ENCODE measurements at places on chromosomes 6 and 20. TPM values are rescaled to one million over a fixed set of nuclear protein-coding genes. Genes with fewer than 3 reads are reported as not detected.

FOXQ1 gene
- total RNA-seq, result not detected

- DNase-seq, result no peak
Observed at GRCh38 chr6:84788689-84789088, 24.3 kb upstream of the TBX18 start.

GRCh38 chr6:69866351-69866769, at the start of gene COL19A1:
Gene COL19A1, plus strand, starts transcription at chr6:69866556. Its CDS starts 13,012 bp downstream, at chr6:69879568.
- DNase-seq, result peak; percentile 40

GRCh38 chr6:156994215-156995076, 217.3 kb downstream of the ARID1B start:
- DNase-seq, result no peak

ZBTB46 gene
- total RNA-seq, result 4.6 TPM

GRCh38 chr6:147942363-147942762, 400.3 kb upstream of the SASH1 start:
- DNase-seq, result no peak

- no peak for DNase-seq
Observed at GRCh38 chr6:85390105-85390728, 59.7 kb upstream of the NT5E start.

GRCh38 chr20:50929299-50930138, 1.7 kb downstream of the ADNP start:
- DNase-seq, result peak; percentile 97

DNA sequence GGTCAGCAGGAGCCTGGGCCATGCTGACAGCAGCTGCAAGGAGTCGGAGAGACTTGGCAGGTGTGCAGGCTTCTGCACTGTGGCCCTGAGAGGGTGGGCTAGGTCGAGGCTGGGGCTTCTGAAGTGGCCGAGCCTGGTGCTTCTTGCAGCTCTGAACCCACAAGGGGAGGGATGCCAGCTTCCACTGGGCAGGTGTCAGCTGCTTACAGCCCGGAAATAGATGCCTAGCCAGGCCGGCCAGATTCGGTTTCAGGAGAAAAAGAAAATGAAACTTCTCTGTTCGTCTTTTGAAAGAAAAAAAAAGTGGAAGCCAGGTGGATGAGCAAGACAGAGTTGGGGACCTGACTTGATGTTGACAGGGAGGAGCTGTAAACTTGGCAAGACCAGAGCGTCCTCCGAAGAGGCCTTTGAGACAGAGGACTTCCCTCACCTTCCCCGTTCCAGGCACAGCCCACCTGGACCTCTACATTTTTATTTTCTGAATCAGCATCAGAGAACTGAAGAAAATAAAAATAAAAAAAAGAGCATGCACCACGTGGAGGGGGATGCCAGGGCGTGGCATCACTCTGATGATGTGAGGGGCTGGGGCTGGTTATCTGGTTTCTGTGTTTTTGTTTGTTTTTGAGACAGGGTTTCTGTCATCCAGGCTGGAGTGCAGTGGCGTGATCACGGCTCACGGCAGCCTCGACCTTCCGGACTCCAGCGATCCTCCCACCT, at the start of gene ZBP1:
ZBP1 (minus strand) TSS at position 153 of the 717 bp plus-strand sequence; CDS start at position 22, 131 bp downstream.
- DNase-seq, result peak; percentile 76

DNA sequence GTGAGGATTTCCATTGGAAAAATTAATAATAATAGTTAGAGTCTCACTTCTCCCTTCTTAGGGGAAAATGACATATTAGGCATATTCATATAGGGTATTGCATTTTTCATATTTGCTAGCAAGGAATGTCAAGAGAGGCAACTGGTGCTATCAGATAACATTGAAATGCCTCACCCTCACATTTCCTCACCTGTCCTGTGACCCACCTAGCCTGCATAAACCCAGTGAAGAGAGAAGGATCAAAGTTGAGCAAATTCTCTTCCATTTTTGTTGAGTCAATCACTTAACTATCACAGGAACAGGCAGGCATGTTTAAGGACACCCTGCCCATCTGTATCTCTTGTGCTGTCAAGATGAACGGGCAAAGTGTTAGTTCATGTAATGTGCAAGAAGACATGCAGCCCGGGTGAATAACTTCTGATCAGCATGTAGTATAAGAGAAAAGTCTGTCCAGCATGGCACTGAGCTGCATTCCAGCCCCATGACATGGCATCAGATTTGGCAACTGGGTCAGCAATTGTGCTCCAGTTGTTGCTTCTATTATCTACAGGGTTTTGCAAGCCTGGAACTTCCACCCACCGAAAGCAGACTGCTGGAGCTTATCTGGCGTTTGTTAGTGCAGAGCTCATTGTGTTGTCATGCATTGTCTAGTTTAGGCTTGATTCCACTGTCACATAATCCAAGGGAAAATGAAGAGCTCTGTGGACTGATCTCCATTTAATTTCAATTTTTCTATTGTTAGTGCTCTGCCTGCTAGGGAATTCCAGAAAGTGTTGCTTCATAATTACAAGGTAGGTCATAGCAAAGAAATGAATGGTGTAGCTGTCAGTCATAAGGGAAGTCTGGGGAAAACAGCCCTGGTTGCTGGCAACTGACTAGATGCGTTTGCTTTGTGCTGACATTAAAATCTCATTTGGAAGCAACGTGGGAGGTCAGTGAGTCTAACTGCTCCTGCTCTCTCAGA, 138.4 kb upstream of the TNFAIP3 start:
- no peak for DNase-seq

ZNF391 gene
- total RNA-seq, result 3.2 TPM

ZFP57 gene
- total RNA-seq, result not detected

DNA sequence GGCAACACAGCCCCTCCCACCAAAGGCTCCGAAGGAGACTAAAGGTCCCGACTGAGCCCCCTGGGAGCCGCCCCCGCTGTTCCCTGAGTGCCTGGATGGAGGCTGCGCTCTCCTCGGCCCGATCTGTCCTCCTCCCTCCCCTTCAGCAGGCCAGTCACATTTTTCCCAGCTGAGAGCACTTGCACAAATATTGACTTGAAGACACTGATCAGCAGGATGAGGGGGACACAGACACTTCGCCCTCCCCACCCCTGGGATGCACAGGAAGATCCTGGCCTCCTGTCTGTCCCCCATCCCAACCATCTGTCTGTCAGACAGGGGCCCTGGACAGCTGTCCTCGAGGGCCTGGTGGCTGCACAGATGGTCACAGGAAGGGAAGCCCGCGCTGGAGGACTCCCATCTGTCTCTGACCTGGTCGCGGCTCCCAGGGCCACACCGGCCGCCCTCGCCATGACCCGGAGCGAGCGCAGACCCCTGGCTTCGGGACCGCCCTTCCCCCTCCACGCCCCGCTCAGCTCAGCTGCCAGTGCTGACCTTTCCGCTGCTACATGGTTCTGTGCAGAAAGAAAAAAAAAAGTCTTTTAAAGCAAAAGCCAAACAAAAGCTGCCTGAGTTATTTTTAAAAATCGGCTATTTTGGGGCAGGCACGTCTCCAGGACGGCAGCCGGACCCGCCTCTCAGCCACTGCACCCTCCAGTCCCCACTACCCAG, 11.1 kb downstream of the LAMA5 start:
- no peak for DNase-seq

DNA sequence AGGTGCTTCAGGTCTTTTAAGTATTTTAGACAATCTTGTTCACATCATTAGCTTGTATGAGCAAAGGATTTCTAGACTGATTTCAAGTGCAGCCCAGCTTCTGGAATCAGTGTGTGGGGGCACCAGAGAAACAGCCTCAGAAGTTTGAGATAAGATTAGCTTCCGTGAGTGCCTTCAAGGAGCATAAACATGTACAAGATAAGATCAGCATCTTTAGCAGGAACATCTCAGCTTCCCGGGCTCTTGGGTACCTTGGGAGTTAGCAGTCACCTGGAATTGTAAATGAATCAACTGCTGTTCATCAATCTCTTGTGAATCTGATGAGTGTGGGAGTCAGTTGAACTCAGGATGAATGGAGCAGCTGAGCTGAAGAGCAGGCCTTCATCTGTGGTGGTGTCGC, 12.0 kb upstream of the CITED2 start:
- no peak for DNase-seq

DNA sequence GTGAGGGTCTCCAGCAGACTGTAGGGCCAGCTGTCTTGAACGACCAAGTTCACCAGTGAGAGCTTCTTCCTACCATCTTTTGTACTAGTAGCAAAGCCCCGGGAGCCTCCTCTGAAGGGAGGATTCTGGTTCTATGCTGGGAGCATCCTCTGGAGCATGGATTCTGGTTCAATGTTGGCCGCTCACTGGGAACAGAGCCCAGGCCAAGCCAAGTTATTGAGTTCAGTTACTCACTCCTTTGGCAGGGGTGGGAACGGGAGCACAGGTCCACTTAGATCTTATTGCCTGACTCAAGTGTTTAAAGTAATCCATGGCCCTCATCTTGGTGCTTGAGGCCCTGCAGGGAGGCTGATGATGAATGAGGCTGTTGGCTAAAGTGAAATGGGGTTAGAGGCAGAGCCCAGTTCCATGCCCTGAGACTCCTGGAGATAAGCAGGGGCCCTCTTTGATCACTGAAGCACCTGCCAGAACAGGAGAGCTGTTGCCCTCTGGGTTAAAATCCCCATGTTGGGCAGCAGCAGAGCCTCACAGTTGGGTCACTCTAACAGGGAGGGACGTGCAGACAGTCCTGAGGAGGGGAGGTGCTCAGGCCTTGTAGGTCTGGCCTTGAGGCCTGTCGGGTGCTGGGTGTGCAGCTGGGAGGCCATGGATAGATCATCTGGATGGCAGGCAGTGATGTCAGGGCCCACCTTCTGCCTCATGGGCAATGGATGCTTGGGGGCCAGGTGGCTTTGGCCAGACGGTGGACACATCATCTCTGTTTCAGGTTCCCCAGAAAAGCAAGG, 98.3 kb upstream of the SYNDIG1 start:
- no peak for DNase-seq

MOCS1 gene
- 0.51 TPM for total RNA-seq

DNA sequence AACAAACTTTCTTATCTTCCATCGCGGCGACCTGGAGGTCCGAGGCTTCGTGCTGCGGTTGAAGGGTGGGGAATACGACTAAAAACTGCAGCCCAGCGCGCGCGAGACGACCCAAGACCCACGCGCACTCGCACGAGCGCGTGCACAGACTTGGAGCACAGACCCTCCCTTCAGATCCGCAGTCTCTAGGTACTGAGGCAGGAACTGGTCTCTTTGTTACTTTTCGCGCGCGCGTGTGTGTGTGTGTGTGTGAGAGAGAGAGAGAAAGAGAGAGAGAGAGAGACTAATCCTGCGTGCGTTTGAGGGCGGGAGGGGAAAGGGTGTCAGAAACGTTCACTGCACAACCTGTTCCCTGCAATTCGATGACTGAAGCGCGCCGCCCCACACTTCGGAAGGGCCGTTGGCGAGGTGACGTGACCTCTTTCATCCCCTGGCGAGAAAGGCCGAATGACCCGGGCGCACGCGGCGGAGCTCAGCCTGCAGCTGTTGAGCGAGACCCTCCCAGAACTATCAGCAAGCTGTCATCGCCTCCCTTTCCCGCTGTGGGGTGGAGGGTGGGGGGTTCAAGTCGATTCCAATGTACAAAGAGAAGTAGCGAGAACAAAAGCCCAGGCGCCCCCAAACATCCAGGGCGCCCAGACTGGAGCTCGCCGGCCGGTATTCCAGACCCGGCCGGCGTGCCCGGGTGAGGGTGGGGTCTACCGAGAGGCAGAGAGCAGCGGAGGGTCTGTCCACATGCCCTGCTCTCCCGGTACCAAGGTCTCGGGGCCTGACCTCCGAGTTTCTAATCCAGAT, 1.5 kb upstream of the TUBB2B start:
- peak; percentile 61 for DNase-seq

- no peak for DNase-seq
Observed at GRCh38 chr6:136524339-136524935, 25.8 kb downstream of the MAP7 start.

GRCh38 chr6:14881398-14881797, 364.5 kb upstream of the JARID2 start:
- no peak for DNase-seq

GRCh38 chr6:125013938-125014660, 51.9 kb downstream of the RNF217 start:
- DNase-seq, result no peak

- DNase-seq, result peak; percentile 82
Observed at GRCh38 chr6:26576929-26577719, 19.6 kb upstream of the ABT1 start.

GRCh38 chr6:99905209-99906106, 88.6 kb downstream of the MCHR2 start:
- no peak for DNase-seq

DNA sequence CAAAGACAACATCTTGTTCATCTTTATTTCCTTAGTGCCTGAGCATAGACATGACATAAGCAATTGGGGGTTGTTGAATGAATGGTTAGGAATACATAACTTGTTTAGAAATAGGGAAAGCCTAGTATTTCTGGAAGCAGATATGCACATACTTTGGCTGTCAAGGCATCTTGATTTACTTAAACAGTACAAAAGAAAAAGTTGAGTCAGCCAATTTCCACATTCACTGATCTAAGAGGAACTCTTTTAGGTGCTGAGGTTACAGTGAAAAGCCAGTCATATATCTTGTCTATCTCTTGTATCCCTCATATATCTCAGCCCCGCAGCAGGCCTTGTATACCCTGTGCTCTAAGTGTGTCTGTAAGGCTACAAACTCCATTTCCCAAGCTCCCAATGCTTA, 11.6 kb downstream of the ZKSCAN4 start:
- DNase-seq, result no peak

GRCh38 chr6:47206626-47207025, 103.1 kb downstream of the TNFRSF21 start:
- DNase-seq, result no peak

MUC21 gene
- total RNA-seq, result not detected

- DNase-seq, result no peak
Observed at GRCh38 chr20:45938727-45939438, 4.4 kb downstream of the PCIF1 start.

GRCh38 chr20:19024296-19025035, 188.0 kb upstream of the SLC24A3 start:
- DNase-seq, result no peak

FRMD1 gene
- total RNA-seq, result not detected
